ENCODE measurements at places on chromosomes 11 and 22.

DNA sequence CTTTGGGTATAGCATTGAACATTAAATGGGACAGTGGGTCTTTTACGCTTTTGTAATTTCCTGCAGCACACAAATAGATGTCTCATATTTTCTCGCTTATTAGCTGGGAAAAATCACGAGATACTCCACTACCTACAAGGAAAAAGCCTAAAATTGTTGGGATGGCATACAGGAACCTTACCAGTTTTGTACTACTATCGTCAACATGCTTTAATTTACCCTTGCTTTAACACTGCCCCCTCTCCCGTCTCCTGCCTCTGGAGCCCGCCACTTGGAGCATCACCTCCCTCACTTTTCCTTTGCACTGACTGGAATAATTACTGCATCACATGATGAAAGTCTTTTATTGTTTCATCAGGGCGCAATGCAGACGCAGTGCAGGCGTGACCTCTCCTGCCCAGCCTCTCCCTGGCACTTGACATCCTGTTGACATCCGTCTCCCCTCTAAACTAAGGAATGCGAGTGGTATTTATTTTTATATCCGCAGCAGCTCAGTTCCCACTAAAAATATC is 1.0 kb upstream of the FNBP4 start:
- DNase-seq, result peak; percentile 19

DNA sequence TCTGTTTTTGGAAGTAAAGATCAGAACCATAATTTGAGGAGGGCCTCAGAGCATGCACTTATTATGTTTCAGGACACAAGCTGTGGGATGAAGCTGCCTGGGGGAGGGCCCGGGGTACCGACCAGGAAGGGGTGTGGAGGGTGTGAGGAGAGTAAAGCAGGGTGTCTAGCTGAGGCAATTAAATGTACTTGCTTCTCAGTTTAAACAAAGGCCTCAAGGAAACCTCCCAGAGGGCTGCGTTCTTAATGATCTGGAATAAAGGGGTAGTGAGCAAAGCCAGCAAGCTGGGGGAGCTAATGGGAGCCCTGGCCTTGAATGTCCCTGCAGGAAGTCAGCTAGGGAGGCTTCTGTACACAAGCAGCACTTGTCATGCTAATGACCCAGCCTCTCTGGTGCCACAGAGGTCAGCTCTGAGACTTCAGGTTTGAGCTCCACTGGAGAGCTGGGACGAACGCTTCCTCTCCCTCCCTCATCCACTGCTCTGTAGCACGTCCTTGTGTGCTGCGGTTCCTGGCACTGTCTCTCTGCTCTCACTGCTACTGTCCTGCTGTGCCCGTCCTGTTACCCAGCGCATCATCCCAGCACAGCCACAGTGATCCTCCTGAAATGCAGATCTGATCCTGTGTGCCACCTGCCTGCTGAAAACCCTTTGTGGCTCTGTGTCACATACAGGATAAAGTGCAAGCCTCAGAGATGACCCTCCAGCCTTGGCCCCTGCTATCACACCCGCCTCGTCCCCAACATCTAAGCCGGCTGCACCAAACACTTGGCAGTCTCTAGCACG is 159.7 kb downstream of the DBX1 start:
- no peak for DNase-seq

- no peak for DNase-seq
These were observed 35.9 kb downstream of the RPL3 start for GRCh38 chr22:39283322-39284141.

- no peak for DNase-seq
These were observed 3.5 kb downstream of the SPON1 start for GRCh38 chr11:13966013-13966412.

DNA sequence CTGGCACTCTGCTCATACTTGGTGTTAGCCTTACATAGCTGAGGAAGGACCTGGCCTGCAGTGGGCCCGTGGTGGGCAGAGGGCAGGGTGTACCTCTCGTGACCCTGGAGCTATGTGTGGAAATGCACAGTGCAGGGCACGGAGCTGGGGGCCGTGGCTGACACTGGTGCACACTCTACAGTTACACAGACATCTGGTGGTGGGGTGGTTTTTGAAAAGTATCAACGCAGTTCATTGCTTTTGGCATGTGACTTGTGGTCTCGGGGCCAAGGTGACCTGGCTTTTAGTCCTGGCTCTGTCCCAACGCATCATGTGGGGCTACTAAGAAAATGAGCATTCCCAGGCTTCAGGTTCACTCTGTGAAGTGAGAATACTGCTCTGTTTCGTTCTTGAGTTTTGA is 553.6 kb downstream of the NTM start:
- no peak for DNase-seq

- no peak for DNase-seq
These were observed 1.5 kb downstream of the MS4A8 start for GRCh38 chr11:60700689-60701468.

GRCh38 chr11:267491-267994 is 10.7 kb upstream of the NLRP6 start:
- DNase-seq, result peak; percentile 59

- DNase-seq, result no peak
These were observed 951.6 kb downstream of the DLG2 start for GRCh38 chr11:84675396-84676025.

DNA sequence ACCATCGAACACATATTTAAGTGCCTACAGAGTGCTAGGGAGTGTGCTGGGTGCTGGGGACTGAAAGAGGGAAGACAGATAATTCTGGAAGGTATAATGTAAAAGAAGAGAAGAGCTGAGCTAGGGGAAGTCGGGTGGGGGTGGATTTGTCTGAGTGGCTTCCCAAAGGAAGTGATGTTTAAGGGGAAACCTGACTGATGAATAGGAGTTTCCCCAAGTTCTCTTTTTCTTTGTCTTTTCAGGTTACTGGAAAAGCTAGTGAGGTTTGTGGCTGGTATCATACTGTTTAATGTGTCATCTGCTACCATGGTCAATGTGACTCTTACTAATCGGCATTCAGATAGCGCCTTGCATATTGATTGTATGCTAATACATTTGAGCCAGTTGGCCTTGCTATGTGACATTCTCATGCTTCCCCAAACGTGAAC is 151.6 kb upstream of the MTMR2 start:
- DNase-seq, result peak; percentile 20

- no peak for DNase-seq
These were observed 1.7 kb downstream of the ZBTB3 start for GRCh38 chr11:62752177-62752785.

DNA sequence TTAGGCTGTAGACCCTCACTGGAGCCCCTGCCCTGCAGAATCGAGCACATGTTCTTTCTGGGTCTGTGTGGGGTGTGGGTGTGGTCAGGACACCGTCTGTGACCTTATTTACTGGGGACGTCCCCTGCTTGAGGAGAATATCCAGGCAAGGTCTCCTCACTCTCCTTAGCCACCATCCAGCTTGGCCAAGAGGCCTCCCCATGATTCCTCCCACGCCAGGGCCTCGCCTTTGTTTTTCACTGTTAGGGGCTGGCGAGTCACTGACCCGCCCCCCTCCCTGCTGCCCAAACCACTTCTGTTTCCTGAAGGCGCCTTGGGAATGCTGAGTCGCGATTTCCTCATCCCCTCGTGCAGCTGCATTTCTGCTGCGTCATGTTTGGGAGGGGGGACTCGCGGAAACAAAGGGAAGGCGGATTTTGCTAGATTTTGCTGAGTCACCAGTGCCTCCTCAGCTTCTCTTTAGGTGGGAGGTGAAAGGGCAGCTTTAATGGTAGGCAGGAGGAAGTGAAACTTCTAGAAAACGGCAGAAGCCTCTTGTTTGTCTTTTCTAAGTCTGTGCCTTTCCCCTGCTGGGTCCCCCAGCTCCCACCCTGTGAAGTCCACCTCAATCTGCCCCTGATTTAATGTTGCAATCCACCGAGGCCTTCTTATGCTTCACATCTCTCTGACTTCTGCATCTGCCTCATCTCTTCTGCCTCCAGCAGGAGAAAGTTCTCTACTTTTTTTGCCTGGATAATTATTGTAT is 4.0 kb upstream of the HMOX1 start:
- peak; percentile 36 for DNase-seq

DNA sequence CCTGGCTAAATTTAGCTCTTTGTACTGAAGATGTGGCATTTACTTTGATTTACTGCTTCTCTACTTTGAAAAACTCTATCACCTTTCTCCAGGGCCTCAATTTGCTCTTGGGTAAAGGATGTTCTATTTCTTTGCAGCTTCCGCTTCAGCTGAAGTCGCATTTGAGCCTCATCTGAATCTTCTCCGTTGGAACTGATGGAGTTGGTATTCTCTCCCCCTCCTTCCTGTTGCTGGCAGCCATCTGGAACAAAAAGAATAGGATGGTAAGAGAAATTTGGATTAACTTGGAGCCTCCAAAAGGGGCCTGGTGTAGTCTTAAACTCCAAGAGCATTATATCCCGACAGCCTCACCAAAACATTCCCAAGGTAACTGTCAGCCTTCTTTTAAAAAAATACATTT is 16.6 kb downstream of the PAX6 start:
- DNase-seq, result no peak

DNA sequence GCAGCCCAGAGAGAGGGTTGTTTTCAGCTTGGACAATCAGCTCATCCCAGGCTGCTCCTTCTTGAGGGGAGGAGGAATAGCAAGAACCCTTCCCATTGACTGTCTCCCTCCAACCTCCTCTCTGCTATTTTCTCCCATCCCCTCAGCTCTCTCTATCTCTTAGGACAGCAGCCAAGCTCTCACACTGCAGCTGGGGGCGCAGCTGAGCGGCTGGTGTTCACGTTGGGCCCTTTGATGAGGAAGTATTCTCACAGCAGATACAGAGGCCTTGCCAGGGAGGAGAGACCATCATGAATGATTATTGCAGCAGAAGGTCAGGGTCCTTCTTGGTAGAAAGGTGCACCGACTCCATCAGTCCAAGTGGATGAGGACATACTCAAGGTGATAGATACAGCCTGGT is 26.5 kb upstream of the CADM1 start:
- DNase-seq, result no peak

DNA sequence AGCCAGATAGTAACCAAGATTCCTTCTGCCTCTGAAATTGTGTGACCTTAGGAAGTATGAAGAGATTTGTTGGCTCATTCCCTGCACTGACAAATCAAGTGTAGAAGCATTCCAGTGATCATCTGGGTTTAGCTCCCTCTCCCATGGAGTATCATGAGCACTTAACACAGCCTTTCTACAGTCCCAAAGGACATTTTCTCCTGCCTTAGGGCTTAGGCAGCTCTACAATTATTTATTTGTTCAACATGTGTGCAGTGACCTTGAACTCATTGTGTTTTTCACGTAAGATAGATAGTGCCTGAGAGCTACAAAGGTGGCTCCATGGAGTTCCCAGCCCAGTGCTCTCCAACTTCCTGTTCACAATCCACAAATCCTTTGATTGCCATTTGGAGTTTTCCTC is 94.8 kb upstream of the FAT3 start:
- DNase-seq, result no peak

DNA sequence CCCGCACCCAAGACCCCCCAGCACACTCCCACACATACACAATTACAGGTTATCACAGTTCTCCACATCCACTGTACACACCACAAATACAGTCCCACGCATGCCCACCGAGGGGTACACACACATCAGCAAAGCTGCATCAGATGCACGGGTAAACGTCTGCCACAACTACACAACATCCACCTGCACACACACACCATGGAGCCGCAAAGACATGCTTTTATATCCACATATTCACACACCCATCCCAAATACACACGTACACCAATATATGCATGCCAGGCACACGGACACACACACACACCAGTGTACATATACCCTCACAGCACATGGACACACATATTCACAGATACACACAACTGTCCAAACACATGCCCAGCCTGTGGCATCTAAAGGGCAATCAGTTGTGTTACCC is 5.4 kb upstream of the KCNJ4 start:
- DNase-seq, result no peak

DNA sequence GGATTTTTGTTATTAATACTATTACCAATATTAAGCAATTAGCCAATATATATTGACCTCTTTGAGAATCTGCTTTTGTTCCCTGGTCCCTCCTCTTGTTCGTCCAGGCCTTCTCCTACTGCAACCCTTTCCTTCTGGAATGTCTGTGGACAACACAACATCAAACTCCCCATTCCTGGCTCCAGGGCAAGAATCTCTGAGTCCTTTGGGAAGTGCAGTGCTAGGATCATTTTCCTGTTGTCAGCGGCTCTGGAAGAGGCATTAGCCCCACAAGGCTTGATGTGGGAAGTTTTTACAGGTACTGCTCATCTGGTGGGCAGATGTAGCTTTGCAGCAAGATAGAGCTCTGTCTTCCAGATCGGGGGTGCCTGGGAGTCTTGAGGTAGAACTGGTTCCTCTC is 74.3 kb downstream of the RPUSD4 start:
- DNase-seq, result no peak

DNA sequence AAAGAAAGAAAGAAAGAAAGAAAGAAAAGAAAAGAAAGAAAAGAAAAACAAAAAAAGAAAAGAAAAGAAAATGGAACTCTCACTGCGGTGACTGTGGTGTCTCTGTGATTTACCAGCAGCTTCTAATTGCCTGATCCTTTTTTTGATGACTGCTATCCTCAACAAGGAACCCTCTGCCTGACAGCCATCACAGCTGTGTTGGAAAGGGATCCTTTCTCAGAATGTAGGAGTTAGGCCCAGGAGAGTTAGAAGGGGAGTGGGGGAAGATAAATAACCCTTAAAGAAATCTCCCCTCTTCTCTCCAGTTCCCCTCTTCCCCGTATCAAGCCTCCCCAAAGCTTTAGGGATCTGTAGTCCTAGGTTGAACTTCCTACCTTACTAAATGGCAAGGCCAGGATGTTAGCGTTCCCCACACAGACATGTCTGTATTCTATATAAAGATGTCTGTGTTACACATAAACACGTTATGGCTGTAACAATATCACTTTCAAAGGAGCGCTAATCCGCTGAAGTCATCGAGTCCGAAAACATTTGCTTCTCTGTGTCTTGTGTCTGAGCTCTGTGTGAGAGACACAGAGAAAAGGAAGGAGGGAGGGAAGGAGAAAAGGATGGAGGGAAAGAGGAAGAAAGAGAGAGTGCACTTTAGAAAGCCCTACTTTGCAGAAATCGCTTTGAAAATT is 26.8 kb upstream of the WT1 start:
- no peak for DNase-seq

- DNase-seq, result no peak
These were observed 7.1 kb upstream of the CD44 start for GRCh38 chr11:35131886-35132285.

DNA sequence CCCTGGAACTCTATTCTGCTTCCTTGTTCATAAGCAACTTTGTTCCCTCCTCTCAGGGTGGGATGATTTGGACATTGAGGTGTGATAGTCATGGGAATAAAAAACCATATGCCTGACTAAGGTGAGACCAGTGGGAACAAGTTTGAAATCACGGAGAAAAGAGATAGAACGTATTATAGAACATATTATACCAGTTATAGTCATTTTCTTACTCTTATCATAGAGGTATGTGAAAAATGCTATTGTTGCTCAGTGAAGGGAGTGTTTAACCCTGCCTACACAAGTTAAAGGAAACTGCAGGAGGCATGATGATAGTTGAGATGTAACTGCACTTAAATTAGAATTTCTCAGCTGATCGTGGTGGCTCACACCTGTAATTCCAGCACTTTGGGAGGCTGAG is 15.5 kb downstream of the OR6Q1 start:
- DNase-seq, result no peak

GRCh38 chr11:117754030-117754429 is 43.0 kb downstream of the DSCAML1 start:
- DNase-seq, result no peak

- no peak for DNase-seq
These were observed 46.6 kb downstream of the GGTLC2 start for GRCh38 chr22:22691055-22691454.

Measured in stimulated activated CD4-positive, alpha-beta T cell treated with anti-CD3 and anti-CD28 coated beads, Interleukin-4, amount 100 ng/mL, for 1 hour (primary cell).